Foreskin keratinocyte (primary cell): ENCODE measurements at places on chromosomes 6 and 20.

DNA sequence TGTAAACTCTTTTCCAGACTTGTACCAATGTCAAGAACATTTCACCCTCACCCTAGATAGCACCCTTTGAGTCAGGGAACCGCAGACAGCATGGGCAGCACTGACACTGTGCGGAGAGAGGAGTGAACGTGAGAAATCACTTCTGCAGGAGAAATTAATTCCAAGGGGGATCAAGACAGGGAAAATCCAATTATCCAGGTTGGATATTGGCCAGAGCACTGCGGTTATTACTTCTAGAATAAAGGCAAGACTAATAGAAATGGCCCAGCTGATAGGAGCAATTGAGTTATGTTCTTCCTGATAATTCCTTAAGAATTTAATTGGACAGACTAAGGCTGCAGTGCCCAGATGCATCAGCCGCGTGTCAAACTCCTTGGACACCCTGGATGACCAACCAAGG lies 179.6 kb downstream of the SMOC2 start:
- no peak for DNase-seq

GRCh38 chr6:22737331-22737730 lies 168.0 kb downstream of the HDGFL1 start:
- peak; percentile 28 for DNase-seq

- DNase-seq = peak; percentile 81
Measured at GRCh38 chr6:1729133-1729749, 119.5 kb downstream of the FOXC1 start.

DNA sequence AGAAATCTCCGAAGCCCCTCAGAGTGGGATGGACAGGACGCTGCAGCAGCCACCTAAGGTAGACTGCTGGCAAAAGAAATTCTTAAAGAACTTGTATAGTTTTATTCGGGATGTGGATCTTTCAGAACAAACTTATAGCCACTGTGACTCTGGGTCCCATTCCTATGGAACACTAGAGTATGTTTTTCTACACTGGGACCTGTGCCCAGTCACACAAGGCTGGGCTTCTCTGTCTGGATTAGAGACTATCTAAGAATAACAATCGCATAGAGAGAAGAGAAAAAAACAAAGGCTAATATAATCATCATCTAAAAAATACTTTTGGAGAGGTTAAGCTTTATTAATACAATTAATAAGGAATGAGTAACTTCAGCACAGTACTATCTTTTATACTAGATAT lies 28.9 kb downstream of the RMND1 start:
- DNase-seq = no peak

GRCh38 chr6:12090714-12091113 lies 78.6 kb downstream of the HIVEP1 start:
- DNase-seq = no peak

- no peak for DNase-seq
Measured at GRCh38 chr6:2750832-2751231, at the start of gene MYLK4. TSS of gene MYLK4 (minus strand) at chr6:2750922. CDS start at chr6:2749294, 1,628 bp downstream.

- peak; percentile 74 for DNase-seq
Measured at GRCh38 chr6:71139249-71139648, 149.4 kb upstream of the OGFRL1 start.

DNA sequence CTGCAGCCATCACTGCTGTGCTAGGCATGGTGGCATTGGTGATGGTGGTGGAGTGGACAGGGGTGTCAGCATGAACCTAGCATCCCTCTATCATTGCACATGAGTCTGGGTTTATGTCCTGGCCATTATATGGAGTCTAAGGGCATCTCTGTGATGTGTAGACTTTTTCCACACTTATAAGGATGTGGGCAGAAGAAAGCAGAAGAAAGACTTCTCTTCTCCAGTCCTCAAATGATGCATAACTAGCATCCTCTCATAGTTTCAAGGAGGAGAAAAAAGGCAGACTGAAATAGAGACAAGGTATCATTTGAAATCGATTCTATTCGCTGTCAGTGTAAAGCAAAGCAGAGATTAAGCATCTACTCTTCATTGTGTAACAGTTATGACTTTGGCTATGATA lies 140.0 kb upstream of the ATXN1 start:
- no peak for DNase-seq

DNA sequence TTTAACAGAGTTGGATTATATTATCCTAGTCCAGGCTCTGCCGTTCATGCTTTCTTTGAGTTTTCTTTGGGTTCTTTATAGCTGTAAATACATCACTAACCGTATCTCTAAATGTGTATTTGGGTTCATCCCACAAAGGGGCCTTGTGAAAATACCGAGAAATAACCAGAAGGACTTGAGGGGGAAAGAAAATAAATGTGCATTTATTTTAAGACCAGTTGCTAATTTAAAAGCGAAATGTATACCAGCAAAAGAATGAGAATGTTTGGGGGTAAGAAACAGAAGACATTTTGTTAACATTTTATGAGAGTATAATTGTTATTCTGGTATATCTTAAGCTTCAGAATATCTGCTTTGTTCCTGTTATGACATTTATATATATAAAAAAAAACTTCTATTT lies 38.9 kb downstream of the LRRN4 start:
- no peak for DNase-seq

DNA sequence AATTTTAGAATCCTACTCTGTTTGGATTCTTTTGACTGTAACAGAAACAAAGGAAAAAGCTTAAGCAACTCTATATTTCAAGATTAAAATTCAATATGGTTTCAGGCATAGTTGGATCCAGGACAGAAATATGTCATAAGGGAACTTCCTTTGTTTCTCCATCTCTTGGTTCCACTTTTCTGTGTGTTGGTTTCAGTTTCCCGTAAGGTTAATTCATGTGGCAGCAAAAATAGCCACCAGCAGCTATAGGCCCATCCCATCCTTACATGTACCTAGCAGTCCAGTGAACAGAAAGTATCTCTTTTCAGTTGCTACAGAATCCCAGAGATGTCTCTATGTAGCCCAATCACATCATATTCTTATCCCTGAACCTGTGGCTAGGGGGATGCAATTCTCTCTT lies 8.8 kb upstream of the FAM8A1 start:
- no peak for DNase-seq

GRCh38 chr6:20919677-20920385 lies 385.6 kb downstream of the CDKAL1 start:
- peak; percentile 8 for DNase-seq

GRCh38 chr20:43404878-43405277 lies 52.8 kb upstream of the SRSF6 start:
- DNase-seq = peak; percentile 3

DNA sequence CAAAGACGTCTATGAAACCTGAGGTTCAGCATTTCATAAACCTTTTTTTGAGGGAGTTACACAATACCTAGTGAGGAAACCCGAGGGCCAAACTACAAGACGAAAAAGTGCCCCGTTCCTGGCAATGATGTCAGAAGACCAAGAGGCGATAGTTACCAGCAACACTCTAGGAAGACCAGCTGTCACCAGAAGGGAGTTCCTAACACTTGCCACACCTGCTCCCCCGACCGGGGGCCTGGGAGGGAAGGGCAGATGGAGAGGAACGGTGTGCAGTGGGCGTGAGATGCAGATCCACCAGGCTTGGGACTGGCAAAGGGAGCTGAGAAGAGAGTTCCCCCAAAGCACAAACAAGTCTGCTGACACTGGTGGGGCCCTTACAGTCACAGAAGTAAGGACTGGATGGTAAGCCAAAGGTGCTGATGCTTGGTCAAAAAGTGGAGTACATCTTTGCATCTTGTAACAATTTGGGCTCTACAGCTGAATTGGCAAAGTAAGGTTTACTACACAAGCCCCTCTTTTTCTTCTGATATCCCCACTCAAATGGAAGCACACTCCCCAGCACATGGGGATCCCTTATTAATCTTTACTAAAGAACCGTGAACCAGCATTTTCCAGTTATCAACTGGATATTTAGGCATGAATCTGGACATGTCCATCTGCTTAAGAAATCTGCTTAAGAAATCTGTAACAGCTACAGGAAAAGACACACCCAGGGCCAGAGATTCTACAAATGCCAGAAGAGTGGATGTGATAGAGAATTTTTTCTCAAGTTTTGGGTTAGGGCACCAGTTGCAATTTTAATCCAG lies 38.5 kb downstream of the PANK2 start:
- DNase-seq = no peak
